Esophagus squamous epithelium (tissue), 5 donors: ENCODE measurements at places on chromosomes 3 and 15.

DNA sequence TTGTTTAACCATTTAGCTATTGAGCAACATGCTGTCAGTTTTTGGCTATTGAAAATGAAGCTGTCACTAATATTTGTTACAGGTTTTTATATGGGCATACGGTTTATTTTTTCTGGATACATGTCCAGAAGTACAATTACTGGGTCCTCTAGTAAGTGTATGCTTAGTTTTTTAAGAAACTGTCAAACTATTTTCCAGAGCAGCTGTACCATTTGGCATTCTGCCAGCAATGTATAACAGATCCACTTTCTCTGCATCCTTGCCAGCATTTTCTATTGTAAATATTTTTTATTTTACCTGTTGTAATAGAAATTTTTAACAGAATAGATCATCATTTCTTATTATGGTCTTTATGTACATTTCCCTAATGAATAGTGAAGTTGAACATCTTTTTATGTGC lies 658.8 kb downstream of the EDEM1 start:
- no peak for DNase-seq

- no peak for DNase-seq
These were observed 14.9 kb upstream of the TM4SF4 start for GRCh38 chr3:149459491-149460059.

- no peak for DNase-seq
These were observed 170.9 kb upstream of the NR2E3 start for GRCh38 chr15:71639471-71639870.

DNA sequence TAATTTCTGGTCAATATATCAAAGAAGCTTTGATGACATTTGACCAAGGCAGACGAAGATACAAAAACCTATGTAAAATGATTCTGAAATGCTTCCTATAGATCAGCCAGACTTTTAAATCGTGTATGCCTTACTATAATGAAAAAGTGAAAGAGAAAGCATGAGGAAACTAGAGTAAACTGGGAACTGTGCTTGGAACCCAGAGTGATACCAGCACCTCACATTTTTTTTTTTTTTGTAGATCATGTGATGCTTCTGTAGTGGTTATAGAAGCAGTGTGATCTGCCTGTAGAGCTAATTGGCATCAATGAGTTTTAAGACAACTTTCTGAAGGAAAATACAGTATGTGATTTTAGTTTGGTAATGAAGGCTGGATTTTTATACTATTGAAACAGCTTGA lies 150.7 kb downstream of the NLGN1 start:
- no peak for DNase-seq

DNA sequence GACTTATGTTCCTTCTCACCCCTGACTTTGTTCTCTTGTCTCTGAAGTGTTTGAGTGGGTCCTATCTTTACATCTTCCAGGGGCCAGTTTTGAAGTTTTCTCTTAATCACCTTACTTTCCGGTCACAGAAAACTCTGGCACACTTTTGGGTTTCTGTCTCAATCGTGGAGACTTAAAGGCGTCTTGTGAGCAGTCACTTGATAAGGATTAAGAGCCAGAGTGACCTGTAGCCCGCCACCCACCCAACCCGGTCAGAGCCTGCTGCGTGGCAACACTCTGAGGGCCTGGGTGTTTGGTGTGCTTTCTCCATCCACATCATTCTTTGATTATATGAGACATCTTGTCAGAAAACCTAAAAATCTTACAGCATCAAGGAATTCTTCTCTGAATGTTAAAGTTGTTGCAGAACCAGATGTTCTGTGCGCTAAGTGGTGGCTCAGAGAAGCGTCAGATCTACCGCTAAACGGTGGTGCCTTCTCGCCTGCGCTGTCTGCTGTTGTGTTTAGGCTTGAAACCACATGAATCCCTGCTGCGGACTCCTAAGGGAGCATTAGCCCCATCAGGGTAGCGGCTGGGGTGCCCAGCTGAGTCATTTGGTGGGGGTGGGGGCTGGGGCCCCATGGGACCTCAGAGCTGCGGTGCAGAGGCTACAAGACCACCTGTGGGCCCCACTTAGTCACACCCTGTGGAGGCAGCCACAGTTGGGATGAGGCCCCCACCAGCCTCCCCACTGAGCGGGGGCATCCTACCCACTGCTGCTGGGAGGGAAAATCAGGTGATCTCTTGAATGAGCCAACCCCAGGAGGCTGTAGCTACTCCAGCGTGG lies 158.7 kb upstream of the BHLHE40 start:
- no peak for DNase-seq

- no peak for DNase-seq
These were observed 75.7 kb downstream of the ITPR1 start for GRCh38 chr3:4568841-4569240.

GRCh38 chr15:61661791-61662190 lies 398.5 kb downstream of the VPS13C start:
- no peak for DNase-seq

DNA sequence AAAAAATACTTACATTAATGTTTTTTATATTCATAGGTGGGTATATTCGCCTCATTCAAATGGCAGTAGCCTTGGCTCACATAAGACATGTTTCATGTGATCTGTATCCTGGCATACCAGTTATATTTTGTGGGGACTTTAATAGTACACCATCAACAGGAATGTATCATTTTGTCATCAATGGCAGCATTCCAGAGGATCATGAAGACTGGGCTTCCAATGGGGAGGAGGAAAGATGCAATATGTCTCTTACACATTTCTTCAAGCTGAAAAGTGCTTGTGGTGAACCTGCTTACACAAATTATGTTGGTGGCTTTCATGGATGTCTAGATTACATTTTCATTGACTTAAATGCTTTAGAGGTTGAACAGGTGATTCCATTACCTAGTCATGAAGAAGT lies 3.5 kb downstream of the PDE12 start:
- DNase-seq = no peak

DNA sequence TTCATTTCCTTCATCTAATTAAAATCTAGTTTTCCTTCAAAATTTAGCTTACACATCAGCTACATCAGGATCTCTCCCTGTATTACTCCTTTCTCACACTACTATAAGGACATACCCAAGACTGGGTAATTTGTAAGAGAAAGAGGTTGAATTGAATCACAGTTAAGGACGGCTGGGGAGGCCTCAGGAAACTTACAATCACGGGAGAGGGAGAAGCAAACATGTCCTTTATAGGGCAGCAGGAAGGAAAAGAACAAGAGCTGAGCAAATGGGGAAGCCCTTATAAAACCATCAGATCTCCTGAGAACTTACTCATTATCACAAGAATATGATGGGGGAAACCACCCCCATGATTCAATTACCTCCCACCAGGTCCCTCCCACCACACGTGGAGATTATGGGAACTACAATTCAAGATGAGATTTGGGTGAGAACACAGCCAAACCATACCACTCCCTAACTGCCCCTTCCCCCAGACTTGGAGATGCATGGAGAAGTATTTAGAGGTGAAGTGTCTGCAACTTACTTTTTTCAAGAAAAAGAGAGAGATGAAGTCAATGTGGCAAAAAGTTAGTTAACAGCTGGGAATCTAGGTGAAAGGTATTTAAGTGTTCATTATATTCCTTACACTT lies 21.3 kb downstream of the PRTG start:
- no peak for DNase-seq

DNA sequence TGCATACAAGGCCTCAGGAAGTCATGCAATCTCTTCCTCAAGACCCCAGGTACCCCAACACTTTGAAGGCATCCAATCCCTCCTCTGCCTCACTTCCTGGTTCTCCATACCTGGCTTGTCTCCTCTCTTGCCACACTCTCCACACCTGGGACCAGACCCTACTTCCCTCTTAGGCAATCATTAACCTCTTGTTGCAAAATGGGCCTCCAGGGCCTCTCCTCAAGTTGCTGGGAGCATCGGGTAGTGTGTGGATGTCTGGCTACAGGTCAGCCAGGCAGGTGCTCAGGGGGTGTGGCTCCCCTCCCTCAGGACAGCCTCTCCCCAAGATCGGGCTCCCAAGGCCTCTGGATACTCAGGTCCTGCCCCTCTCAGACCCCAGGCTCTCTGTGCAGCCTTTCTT lies 8.6 kb downstream of the PLA2G4E start:
- DNase-seq = no peak

- no peak for DNase-seq
These were observed 82.1 kb downstream of the SMAD3 start for GRCh38 chr15:67147396-67147949.

GRCh38 chr15:100096248-100096600 lies 245.6 kb downstream of the ADAMTS17 start:
- no peak for DNase-seq

DNA sequence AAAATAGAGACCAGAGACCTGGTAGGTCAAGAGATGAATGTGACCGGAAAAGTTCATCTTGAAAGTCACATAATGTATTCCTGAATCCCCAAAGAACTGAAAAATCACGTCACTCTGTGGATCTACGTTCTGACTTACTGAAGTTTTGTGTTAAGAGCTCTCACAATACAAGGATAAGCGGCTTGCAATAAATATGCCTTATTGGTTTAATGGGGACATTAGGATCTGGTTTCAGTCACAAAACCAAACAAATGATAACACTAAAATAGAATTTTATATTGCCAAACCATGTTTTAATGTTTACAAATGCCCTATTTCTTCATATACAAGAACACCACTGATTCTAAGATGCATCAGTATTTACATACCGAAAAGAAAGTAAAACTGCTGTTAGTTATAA lies 164.2 kb downstream of the FMN1 start:
- DNase-seq = no peak

GRCh38 chr3:107076946-107077345 lies 300.3 kb upstream of the CCDC54 start:
- no peak for DNase-seq

DNA sequence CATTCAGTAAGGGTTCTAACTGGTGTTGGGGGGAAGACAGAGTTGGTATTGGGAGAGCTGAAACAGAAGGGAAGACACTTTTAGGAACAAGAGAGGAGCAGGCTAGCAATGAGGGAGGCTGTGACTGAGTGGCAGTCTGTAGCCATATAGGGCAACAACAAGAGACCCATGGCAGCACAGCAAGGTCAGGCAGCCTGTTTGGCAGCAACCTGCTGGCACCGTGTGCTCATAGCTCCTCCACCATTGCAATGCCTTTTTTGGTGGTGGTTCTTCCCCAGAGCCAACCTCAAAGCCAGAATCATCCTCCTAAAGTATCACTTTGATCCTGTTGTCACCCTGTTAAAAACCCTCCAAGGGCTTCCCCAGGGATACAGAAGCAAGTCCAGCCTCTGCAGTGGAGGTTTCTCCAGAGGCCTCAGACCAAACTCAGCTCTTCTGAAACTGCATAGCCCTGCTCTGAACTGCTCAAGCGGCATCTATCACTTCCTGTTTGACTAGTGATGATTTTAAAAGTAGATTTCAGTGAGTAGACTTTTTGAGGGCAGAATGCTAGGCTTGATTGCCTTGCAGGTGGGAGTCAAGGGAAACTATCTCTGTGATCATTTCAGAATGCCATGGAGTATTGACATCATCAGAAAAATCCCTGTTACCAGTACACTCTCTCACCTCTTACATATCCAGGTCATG lies 176.9 kb downstream of the STAC start:
- DNase-seq = no peak

- no peak for DNase-seq
These were observed 139.1 kb downstream of the FBLN2 start for GRCh38 chr3:13688034-13688433.

DNA sequence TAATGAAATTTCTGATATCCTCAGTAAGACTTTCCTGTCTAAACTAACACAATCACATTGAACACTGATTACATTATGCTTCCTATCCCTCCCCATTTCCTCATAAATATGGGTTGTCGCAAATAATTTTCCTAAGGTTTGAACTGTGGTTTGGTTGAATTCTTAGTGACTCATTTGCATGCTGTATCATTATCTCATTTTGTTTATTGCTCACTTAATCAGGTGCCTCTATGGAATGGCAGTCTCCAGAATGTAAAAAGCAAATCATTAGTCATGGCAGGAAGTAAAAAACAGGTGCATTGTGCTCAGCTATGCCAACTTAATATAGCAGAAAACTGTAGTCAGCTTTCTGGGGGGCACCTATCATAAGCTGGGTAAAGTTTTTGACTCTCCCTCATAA lies 216.0 kb upstream of the ZBTB20 start:
- no peak for DNase-seq

GRCh38 chr15:89675606-89676005 lies 3.6 kb downstream of the PLIN1 start:
- DNase-seq = no peak

GRCh38 chr3:123349566-123350435 lies 99.1 kb downstream of the ADCY5 start:
- no peak for DNase-seq

GRCh38 chr3:161137260-161137659 lies 32.1 kb upstream of the B3GALNT1 start:
- no peak for DNase-seq

- no peak for DNase-seq
These were observed 125.6 kb downstream of the RPLP1 start for GRCh38 chr15:69578252-69578651.

DNA sequence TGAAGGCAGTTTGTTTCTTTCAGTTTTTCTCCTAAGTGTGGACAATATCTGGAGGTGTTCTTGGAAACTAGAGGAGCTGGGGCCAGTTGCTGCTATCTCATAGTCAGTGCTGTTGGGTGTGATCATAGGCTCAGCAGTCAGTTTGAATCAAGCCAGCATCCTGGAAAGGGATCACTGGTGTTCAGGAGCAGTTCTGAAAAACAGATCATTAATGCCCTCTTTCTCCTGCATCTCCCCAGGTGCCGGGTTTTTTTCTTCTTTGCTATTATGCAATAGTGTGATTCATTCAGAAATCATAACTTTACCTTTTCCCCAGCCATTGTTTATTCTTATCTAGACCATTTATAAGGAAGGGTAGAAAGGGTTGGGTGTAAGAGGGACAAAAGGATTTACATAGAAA lies 24.0 kb downstream of the LNP1 start:
- no peak for DNase-seq

- DNase-seq = no peak
These were observed 174.0 kb downstream of the RAB11A start for GRCh38 chr15:66043264-66043663.

- DNase-seq = no peak
These were observed 69.3 kb downstream of the MESD start for GRCh38 chr15:80920271-80920699.

GRCh38 chr3:57544181-57545125 lies at the start of gene DNAH12:
TSS of gene DNAH12 (minus strand) at chr3:57544344. CDS start at chr3:57542870, 1,474 bp downstream.
- DNase-seq = no peak

GRCh38 chr15:38514601-38515000 lies 50.0 kb downstream of the RASGRP1 start:
- DNase-seq = no peak

GRCh38 chr3:64408770-64409169 lies 183.5 kb upstream of the PRICKLE2 start:
- DNase-seq = no peak

DNA sequence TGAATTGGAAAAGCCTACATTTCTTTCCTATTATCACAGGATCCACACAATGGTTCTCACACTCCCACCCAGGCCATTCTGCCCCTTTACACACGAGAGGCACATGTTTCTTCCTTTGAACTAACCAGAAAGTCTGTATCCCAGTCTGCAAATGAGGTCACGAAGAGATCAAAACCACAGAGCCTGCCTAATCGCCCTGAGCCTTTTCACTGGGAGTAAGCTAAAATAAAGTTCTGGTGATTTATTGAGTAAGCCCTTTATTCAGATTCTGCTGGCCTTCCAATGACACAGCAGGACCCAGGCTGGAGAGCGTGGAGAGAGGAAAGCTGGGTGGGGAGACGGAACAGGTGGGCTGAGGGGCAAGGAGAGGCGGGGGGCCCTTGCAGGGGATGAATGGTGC lies 78.7 kb downstream of the ATP1B3 start:
- no peak for DNase-seq
